Fibroblast of skin of abdomen (primary cell): ENCODE measurements at places on chromosomes 7 and 10.

- no peak for DNase-seq
Observed at GRCh38 chr10:121422096-121422495, 176.1 kb downstream of the FGFR2 start.

GRCh38 chr7:55776196-55776595 lies 86.4 kb downstream of the SEPTIN14 start:
- DNase-seq, result no peak

GRCh38 chr10:114631666-114632417 lies 26.2 kb downstream of the ABLIM1 start:
- no peak for DNase-seq

- DNase-seq, result no peak
Observed at GRCh38 chr7:50369143-50370026, 64.9 kb downstream of the IKZF1 start.

DNA sequence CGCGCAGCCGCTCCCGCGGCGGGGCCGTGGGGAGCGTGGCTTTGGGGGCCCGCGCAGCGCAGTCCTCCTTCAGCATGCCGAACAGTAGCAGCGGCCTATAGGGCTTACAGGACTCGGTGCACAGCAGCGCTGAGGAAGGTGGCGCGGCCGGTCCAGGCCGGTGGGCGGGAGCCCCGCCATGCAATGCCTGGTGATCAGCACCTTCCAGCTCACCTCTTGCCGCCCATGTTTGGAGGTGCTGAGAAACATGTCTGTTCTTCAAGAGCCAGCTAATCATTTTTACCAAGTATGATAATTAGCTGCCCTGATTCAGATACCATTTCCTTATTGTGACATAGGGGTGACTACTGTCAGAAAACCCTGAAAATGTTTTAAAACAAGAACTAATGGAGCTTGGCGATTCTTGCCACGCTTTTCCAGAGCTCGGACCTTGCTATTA lies 33.5 kb upstream of the SFTPD start:
- DNase-seq, result no peak

DNA sequence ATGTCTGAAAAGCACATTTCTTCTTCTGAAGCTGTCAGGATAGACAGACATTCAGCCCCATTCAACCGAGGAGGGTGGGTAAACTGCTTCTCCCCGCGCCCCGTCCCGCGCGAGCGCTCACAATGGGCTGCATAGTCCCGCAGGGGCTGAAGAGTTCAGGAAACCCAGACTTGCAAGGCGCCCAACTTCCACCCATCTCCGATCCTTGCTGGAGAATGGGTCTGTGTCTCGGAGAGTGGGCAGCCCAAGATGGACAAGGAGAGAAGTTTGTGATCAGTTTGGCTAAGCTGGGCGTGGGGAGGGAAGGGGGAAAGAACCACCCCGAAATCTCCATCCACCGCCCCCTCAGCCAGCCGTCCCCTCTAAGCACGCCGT lies 686 bp downstream of the AASS start:
- DNase-seq, result peak; percentile 10
